ENCODE measurements at places on chromosomes 7 and 10.

DNA sequence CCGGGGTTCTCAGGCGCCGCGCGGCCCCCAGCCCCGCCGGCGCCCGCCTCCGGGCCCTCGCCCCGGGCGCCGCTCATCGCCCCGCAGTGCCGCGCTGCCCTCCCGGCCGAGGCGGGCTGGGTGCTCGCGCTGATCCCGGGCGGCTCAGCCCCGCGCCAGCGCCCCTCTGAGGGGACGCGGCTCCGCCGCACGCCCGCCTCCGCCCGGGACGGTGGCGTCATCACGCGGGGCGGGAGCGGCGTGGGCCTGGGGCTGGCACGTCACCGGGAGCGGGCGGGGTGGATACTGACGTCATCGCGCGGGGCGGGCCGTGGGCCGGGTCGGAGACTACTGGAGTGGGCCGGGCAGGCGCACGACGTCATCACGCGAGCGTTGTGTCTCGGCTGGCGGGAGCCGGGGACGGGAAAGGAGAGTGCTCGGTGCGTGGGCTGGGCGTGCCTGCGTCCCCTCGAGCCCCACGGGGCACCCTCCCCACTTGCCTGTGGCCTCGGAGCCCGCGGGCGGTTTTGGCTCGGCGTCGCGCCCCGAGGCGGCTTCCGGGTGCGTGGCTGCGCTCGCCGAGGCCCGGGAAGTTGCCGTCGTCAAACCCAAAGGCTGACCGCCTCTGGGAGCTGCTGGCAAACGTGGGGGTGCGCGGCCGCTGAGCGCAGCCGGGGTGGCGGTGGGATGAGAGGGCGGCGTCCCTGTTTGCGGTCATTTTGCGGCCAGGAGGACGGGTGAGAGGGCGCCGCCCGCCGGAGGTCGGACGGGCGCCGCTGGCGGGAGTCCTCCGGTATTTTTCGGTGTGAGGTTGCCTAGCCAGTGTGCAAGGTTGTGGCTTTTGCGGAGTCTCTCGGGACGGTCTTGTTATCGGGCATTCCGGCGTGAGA lies at the start of gene ESYT2:
TSS of gene ESYT2 (minus strand) at position 168 of the 869 bp plus-strand sequence. CDS start at position 77, 91 bp downstream.
- peak; percentile 86 for DNase-seq

DNA sequence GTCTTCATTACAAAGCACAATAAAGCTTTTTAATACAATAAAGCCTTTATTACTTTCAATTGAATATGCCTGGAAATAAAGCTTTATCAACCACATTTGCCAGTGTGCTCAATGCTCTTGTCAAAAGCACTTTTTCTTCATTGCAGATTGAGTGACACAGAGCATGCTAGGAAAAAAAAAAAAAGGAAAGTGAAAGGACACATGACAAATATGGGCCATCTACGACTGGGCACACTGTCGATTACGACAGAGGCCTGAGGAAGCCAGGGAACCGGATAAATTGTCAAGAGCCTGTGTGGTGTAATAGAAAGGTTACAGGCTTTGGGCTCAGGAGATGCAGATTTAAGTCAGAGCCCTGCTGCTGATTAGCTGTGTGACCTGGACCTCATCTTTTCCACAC lies 84.8 kb upstream of the LRGUK start:
- DNase-seq, result no peak

DNA sequence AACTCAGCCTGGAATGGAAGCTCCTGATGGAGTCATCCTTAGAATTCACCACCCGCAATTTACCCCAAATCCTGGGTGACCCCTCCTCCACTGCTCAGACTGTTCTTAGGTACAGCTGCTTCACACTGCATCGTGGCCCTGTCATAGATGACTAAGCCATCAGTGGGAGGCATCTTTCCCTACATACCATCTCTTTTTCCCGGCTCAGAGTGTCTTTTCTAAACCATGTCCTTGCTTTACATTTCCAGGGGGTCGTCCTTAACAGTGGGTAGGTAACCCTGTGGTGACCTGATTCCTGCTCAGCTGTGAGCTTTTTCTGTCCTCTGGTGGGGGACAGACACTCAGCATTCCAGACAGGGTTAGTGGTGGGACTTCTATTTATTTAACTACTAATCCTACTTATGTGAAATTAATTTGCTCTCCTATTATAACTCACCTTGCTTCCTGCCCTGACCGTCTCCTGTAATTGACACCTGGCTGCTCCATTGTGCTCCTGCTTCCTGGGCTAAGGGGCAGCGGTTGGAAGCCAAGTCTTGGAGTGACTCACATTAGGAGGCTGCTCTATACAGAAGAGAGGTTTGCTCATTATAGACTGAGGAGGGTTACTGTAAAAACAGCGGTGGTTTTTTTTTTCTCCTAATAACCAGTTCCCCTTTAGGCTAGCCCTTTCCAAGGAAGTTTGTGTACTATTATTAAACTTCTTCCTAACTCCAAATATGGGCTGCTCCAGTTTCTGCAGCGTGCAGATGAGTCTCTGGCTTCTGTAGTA lies 40.6 kb downstream of the PYROXD2 start:
- peak; percentile 16 for DNase-seq

DNA sequence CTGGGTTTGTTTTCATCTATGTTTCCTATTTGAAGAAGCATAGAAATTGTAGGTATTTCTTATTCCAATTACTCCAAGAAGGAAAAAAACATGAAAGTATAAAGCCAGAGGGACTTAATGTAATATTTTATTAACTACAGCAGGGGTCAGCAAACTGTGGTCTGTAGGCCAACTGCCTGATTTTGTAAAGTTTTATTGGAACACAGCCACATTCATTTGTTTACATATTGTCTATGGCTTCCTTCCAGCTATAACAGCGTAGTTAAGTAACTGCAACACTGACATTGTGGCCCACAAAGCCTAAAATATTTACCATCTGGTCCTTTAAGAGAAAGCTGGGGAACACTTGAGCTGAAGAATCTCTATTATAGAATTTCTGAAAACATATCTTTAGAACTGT lies 306.2 kb downstream of the BICC1 start:
- peak; percentile 46 for DNase-seq

DNA sequence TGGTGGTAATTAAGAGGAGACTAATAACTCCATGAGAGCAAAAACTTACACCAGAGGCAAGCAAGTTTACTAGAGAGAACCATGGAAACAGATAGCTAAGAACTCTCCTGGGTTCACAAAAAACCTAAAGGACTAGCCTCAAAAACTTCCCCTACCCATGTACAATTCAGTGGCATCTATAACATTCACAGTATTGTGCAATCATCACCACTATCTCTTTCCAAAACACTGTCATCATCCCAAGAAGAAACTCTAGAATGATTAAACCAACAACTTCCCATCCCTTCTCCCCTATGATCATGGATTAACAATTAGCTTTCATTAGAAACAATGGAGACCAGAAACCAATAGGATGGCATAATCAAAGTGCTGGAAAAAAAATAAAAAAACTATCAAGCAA lies 1038.3 kb downstream of the LRMDA start:
- DNase-seq, result no peak

DNA sequence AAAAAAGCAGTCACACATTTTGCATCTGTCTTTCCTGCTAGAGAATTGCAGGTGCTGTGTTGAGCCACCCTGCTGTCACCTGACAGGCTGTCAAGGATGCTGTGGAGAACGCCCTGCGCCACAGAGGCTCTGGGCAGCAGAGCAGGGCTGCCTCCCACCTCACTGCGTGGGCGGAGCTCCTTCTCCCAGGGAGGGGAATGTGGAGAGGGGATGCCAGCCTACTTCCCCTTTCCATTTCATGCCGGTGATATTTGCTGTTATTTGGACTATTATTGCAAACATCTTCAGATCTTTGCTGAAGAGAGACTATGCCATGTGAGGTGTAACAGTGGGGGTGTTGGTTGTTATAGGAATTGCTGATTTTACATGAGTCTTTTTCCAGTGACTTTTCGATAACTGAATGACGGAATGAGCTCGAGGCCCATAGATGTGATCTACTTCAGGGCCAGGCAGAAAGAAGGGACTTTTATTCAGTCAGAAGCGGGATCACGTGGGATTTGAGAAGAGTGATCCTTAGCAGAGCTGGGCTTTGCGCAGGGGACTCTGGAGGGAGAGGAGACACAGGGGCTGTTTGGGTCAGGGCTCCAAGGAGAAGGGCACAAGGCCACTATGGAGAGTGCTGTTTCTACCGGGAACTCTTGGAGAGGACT lies 13.6 kb upstream of the PRKAG2 start:
- no peak for DNase-seq

GRCh38 chr7:13181216-13181615 lies 493.8 kb downstream of the ARL4A start:
- DNase-seq, result peak; percentile 97

GRCh38 chr7:77674878-77675277 lies 21.4 kb upstream of the RSBN1L start:
- DNase-seq, result no peak

DNA sequence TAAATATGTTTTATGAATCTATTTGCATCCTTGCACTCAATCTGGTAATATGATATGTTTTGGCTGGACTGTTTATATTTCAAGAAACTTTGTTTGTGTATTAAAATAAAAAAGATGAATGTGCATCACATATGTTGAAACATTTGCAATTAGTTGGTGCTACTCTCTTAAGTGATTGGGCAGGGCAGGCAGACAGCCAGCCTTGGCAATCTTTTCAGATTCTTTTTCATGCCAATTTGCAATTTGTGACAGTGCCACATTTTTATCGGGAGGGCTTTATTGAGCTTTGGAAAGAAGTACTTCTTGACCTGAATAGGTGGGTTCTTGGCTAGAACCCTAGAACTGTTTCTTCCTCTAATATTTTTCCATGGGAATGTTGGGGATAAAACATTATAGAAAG lies 152.2 kb downstream of the NXPH1 start:
- no peak for DNase-seq

DNA sequence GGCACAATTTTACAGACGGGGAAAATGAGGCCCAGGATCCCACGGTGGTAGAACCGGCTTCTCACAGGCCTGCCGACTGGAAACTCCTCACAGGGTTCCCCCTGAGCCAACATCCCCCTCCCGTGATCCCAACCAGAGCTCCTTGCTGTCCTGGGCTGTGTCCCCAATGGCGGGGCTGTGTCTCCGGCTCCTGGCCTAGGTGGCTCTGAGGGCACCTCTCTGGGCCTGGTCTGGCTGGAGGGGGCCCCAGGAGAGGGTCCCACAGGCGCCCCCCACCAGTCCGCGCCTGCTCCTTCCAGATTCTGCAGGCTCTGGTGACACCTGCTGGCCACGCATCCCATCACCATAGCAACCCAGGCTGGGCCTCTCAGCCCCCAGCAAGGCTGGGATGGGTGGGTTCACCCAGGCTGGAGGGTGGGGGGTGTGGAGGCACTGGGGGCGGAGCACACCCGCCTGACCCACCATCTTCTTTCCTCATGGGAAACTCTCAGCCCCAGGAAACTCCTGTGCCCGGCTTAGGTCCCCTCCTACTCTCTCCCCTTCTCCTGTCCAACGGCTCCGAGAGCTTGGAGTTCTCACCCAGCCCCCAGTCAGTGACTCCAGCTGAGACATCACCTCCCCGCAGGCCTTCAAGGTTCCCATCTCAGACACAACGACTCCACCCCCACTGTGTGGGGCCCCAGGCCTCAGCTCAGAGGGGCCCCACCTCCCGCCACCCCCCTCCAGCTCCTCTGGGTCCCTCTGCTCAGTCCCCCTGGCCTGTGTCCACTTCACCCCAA lies 27.1 kb upstream of the TNRC18 start:
- no peak for DNase-seq

DNA sequence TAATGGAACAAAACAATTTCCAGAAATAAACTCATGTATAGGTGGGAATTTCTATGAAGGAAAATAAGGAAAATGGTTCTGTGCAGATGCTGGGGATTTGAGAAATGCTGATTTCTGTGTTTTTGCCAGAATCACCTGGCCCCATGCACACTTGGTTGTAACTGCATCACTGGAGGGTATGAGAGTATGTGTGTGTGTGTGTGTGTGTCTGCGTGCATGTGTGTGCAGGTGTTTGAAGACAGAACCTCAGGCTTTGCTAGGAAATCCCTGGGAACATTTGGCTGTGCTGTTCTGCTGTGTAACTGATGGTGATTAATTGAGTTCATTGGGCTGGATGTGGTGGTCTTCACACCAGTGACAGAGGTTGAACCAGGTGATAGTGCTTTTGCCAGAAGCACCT lies 141.6 kb downstream of the CAMK1D start:
- no peak for DNase-seq

DNA sequence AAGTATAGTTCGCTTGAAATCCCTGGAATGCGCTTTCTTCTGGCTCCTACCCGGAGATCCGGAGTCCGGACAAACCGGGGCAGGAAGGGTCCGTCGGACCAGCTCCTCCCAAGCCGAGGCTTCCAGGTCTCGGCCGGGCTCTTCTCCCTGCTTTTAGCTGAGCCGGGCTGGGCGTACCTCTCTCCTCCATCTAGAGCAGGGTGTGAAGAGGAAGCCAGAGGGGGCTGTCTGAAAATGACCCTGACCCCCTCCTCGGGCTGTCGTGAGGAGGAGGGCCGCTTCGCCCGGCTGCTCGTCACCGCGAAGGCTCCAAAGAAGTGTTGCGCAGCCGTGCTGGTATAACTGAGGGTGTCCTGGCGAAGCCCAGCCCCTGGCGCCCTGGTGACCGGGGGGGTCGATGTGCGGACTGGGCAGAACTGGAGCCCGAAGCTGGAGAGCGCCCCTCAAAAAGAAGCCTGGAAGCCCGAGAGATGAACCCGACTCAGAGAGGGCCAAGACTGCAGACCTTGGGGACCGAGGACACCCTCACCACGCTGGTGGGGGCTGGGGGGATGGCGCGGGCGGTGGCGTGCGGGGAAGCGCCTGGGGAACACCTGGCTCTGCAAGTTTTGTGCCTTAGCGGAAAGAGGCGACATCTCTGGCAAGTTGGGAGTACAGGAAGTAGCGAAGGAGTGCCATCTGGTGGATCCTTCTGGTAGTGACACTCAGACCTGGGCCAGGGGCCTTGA lies 5.7 kb downstream of the KAZALD1 start:
- peak; percentile 66 for DNase-seq

DNA sequence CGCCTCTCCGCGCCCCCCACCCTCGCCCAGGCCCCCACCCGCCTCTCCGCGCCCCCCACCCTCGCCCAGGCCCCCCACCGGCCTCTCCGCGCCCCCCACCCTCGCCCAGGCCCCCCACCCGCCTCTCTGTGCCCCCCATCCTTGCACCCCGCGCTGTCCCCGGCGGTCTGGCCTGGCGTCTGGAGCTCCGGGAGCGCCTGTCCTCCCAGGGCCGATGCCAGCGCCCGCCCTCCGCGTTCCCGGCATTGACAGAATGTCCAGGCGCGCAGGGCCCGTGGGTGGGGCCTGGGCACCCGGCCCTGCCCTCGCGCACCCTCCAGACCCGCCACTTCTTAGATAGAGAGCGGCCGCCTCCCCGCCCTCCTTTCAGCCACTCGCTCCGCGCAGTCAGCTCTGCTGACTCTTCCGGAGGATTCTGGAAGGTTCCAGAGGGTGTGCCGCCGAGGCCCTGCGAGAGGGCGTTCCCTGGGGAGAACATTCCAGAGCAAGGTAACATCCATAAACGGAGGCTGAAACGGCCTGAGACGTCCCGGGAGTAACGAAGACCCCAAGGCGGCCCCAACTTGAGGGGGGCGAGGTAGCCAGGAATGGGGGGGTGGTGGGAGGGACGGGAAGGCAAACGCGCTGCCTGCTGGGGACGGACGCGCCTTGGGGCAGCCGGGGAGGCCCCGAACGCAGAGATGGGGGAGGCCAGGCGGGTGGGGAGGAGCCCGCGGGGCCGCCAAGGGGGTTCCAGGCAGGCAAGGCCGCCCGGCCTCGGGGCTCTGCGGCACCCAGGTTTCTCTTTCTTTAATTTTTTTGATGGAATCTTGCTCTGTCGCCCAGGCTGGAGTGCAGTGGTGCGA lies 117.8 kb downstream of the DYNC2I1 start:
- no peak for DNase-seq

- peak; percentile 31 for DNase-seq
Measured at GRCh38 chr7:137001041-137001440, 132.6 kb downstream of the CHRM2 start.

GRCh38 chr7:116258734-116259133 lies 48.4 kb downstream of the TES start:
- peak; percentile 57 for DNase-seq

All from NCI-H1105 treated with DMSO at 0.1 percent for 48 hours (cell line).